ENCODE measurements at places on chromosomes 2 and 18. TPM values are rescaled to one million over a fixed set of nuclear protein-coding genes. Genes with fewer than 3 reads are reported as not detected.

The GPR45 gene
- not detected for total RNA-seq

The HADHB gene
- 89.1 TPM for total RNA-seq

The ANKRD30B gene
- not detected for total RNA-seq

The CPO gene
- not detected for total RNA-seq

The PAX3 gene
- 4.1 TPM for total RNA-seq

The CCDC141 gene
- not detected for total RNA-seq

The EVA1A gene
- total RNA-seq: 27.3 TPM

- H3K36me3 ChIP-seq: no peaks in the 10 kb centered on the region
- H3K27me3 ChIP-seq: no peaks in the 10 kb centered on the region
- peaks cover 18% of the 10 kb centered on the region for H3K4me1 ChIP-seq
- H3K4me3 ChIP-seq: peak overlapping the region; percentile 19
These were observed 15.0 kb upstream of the TANC1 start for GRCh38 chr2:158953454-158953853.

GRCh38 chr18:74841248-74841647 is 243.6 kb downstream of the ZNF407 start:
- H3K27ac ChIP-seq: no peak overlapping the region
- peaks cover 14% of the 10 kb centered on the region for H3K4me1 ChIP-seq
- peaks cover 5% of the 10 kb centered on the region for H3K36me3 ChIP-seq

- no peak for DNase-seq
- no peaks in the 10 kb centered on the region for H3K36me3 ChIP-seq
- peak overlapping the region; percentile 15 for H3K27ac ChIP-seq
- H3K27me3 ChIP-seq: no peaks in the 10 kb centered on the region
- H3K4me1 ChIP-seq: peaks cover 26% of the 10 kb centered on the region
These were observed 47.4 kb downstream of the PSMG2 start for GRCh38 chr18:12750076-12750714.

GRCh38 chr2:191846515-191847476 is at the start of gene CAVIN2:
Gene CAVIN2, minus strand, starts transcription at chr2:191847088. Its CDS starts 163 bp downstream, at chr2:191846925.
- H3K36me3 ChIP-seq: no peaks in the 10 kb centered on the region
- peaks cover 42% of the 10 kb centered on the region for H3K4me1 ChIP-seq
- peak within 1 kb of the TSS; percentile 56 for H3K4me3 ChIP-seq
- no peaks in the 10 kb centered on the region for H3K27me3 ChIP-seq
- peak within 1 kb of the TSS; percentile 87 for H3K27ac ChIP-seq

DNA sequence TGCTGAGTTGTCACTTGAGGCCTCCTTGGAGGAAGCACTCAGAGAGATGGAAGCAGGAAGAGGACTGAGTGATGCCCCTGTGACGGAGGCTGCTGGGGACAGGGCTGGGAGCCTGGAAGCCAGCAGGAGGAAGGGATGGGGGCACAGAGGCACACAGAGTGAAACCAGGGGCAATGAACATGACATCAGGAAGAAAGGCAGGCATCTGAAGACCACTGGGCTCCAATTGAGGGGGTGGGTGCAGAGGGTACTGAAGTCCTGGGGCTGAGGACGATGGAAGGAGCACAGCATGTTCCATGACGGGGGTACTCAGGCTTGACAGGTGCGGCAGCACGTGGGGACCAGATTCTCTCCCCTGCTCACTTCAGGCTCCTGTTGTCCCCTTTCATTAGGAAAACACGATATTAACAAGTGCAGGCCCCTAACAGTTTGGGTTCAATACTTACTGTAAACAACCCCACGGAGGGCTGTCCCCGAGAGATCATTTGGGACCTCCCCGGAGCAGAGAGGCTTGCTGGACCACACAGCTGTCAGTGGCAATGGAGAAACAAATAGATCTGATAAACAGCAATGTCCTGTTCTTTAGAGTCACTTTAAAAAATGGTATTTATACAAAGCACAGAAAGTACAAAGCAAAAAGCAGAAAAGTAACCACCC is 8.7 kb downstream of the INPP5D start:
- peak overlapping the region; percentile 27 for H3K27ac ChIP-seq
- peak; percentile 28 for DNase-seq
- no peak overlapping the region for H3K4me3 ChIP-seq

DNA sequence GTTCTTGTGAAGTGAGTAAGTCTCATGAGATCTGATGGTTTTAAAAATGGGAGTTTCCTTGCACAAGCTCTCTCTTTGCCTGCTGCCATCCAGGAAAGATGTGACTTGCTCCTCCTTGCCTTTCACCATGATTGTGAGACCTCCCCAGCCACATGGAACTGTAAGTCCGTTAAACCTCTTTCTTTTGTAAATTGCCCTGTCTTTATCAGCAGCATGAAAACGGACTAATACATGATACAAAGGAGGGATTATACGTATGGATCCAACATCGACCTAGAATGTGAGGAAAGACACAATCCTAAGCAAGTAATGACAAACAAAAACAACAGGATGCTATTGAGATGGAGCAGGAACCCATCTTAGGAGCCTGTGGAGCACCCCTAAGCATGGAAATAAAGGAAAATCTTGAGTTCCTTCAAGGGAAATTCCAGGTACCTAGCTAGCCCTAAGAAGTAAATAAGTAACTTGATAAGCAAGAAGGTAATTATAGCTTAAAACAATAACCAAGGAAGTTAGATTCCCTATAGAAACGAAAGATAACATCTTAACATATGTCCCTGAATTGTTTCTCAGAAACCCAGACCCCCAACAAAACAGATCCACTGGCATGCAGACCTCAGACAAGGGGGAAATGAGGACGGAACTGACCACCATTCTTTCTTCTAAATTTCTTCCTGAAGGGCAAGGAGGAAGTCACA is 1.5 kb upstream of the TNFRSF11A start:
- H3K4me3 ChIP-seq: no peak overlapping the region
- DNase-seq: no peak
- peaks cover 9% of the 10 kb centered on the region for H3K4me1 ChIP-seq
- peaks cover 4% of the 10 kb centered on the region for H3K36me3 ChIP-seq
- no peak overlapping the region for H3K27ac ChIP-seq

DNA sequence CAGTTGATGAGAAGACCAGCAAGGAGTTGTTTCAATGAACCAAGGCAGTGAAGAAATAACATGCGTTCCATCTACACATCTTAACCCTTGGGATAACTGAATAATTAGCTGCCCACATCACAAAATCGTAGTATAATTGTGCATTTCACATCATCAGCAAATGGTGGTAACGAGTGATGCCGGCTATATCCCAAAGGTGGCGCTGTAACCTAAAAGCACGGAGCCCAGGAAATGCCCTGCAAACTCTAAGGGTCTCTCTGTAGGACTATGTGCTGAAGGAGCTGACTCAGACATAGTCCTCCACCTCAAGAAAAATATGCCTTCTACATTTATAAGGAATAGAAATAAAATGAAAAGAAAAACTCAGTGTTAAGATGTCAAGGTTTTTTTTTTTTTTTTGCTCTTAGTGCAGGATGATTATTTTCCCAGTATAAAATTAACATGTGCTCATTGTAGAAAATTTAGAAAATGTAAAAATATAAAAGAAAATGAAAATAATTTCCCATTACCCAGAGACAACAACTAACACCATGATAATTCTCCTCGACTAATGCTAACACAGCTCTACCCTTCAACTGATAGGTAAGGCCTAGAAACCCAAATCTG is 23.1 kb upstream of the DSG3 start:
- H3K36me3 ChIP-seq: no peaks in the 10 kb centered on the region
- no peaks in the 10 kb centered on the region for H3K4me1 ChIP-seq
- peaks cover 6% of the 10 kb centered on the region for H3K27me3 ChIP-seq

DNA sequence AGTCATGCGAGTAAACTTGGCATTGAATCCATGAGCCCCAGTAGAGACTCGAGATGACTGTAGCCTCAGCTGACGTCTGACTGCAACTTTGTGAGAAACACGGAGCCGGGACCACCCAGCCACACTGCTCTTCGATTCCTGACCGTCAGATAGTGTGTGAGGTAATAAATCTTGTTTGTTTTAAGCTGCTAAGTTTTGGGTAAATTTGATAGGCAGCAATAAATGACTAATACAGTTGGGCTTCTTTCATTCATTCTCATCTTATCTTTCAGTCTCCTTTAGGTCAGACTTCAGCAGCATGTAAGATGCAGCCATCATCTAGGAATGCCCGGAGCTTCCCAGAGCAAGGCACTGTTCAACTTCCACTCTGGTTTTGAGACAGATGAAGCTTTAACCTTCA is 8.0 kb upstream of the KLHL29 start:
- no peak overlapping the region for H3K27ac ChIP-seq
- peaks cover 11% of the 10 kb centered on the region for H3K4me1 ChIP-seq
- H3K36me3 ChIP-seq: no peaks in the 10 kb centered on the region

DNA sequence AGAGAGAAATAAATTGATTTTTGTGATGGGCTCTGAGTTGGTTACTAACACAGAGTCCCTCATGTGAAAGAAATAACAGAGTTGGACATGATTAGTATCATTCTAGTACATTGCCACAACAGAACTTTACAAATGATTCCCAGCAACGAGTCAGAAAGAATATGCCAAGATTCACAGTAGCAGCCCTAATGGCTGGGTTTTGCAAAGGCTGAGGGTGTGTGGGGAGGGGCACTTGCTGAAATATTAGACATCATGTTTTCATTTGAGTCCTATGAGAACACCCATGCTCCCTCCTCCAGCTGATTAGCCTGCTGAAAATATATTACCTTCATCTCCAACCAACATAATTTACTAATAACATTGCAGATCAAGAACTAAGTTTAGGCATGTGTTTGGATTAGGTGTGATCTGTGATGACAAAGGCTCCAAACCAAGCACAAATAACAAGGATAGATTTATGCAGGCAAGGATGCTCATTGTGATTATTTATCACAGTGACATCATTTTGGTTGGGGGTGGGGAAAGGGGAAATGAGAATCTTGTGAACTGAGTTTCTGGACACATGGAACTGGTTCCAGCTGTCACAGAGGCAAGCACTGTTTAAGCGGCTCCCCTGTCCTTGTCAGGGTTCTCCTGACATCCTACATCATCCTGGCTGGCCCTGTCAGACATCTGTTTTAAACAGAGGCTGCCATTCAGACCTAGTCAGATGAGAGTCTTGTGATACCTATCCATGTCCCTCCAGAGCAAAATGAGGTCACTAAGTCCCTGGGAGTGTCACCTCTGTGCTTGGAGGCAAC is 205.8 kb upstream of the NCKAP5 start:
- no peak overlapping the region for H3K4me3 ChIP-seq
- H3K27ac ChIP-seq: no peak overlapping the region
- H3K4me1 ChIP-seq: peaks cover 15% of the 10 kb centered on the region
- no peak for DNase-seq
- H3K36me3 ChIP-seq: no peaks in the 10 kb centered on the region

DNA sequence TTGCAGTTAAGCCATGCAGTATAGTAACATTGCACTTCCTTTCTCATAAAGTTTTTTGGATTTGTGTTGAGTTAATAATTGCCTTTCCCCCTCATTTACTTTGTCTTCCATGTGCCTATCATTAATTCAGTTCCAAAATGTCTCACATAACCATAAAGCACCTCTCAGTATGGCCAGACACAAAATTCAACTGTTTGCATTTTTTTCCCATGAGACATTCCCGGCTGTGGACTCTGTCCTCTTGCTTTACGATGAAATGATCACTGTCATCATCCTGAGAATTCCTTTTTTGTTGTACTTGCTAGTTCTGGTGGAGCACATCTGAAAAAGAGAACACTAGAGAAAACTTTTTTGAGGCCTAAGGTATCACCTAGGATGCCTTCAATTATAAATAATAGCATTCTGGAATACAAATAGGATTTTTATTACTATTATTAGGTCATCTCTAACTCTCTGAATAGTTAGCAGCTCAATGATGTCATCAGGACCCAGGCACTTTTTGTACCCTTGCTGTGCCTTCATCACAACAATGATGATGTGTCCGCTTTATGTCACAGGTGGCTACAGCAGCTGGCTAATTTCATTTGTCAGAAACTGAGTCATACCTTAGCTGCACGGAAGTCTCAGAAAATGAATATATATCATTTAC is 8.5 kb upstream of the ATP8B1 start:
- H3K27me3 ChIP-seq: no peaks in the 10 kb centered on the region
- peak overlapping the region; percentile 13 for H3K27ac ChIP-seq
- H3K4me3 ChIP-seq: no peak overlapping the region
- DNase-seq: no peak
- H3K36me3 ChIP-seq: peaks cover 6% of the 10 kb centered on the region
- H3K4me1 ChIP-seq: peaks cover 61% of the 10 kb centered on the region

DNA sequence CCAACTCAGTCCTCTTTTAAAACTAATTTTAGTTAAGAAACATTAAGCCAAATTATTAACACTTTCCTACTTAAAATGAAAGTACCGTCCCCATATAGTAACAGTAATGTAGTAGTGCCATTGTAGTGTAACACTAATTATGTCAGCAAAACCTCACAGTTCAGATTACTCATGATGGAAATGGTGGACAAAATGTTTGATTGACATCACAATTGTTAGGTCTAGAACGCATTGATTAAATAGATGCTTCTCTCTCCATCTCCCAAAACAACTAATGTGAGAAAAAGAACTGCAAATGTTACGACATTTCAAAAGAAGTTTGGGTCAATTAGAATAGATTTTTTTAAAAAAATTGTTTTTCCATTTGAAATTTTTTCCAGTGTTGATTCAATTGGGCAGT is 1.2 kb upstream of the ATF2 start:
- peaks cover 36% of the 10 kb centered on the region for H3K4me1 ChIP-seq
- no peak for DNase-seq
- peak overlapping the region; percentile 100 for H3K4me3 ChIP-seq
- no peaks in the 10 kb centered on the region for H3K36me3 ChIP-seq
- no peaks in the 10 kb centered on the region for H3K27me3 ChIP-seq

DNA sequence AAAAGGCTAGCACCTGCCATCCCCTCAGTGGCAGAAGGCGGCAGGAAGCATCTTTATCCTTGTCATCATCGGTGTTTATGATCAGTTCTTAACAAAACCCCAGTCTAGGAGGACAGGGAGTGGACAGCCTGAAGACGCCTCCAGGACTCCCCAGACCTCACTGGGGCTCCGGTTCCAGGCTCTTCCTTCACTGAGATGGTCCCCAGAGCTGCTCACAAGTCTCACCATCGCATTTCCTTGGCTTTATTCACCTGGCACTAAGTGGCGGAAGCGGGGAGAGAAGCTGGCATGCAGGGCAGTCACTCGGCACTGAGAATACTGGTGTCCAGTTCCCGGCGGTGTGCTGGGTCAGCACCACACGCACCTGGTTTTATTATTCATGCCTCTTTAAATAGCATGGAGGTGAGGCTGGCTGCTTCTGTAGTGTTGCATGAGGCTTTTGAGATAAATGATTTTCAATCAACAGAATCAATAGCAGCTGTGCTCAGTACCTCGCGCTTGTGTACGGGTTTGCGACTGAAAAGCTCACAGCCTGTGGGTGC is 68.7 kb downstream of the CABLES1 start:
- peaks cover 42% of the 10 kb centered on the region for H3K36me3 ChIP-seq
- DNase-seq: no peak
- no peaks in the 10 kb centered on the region for H3K4me1 ChIP-seq
